ENCODE measurements at places on chromosomes 1 and 21. TPM values are rescaled to one million over a fixed set of nuclear protein-coding genes. Genes with fewer than 3 reads are reported as not detected.

DNA sequence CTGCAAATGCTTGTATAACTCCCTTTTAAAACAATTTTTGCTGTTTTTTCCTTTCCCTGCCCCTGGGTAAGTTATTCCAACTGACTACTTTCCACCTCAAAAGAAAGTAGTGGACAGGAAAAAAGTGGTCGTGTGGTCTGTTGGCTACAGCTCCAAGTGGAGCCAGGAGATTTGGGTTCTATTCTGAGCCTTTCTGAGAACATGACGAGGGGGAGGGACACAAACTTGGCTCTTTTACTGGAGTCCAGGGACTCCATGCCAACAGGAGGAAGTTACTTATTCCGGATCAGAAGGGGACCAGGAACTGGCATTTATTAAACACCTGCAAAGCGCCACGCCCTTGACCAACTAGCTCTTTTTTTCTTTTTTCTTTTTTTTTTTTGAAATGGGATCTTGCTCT, 79.0 kb upstream of the CAPZB start:
- no peaks in the 10 kb centered on the region for H3K36me3 ChIP-seq
- peaks cover 40% of the 10 kb centered on the region for H3K4me1 ChIP-seq
- H3K4me3 ChIP-seq = no peak overlapping the region
- H3K27ac ChIP-seq = no peak overlapping the region
- DNase-seq = no peak

- no peak overlapping the region for H3K27ac ChIP-seq
- peaks cover 24% of the 10 kb centered on the region for H3K4me1 ChIP-seq
- no peak for DNase-seq
- H3K4me3 ChIP-seq = no peak overlapping the region
- peaks cover 7% of the 10 kb centered on the region for H3K27me3 ChIP-seq
Observed at GRCh38 chr1:54227891-54228310, 27.9 kb downstream of the MRPL37 start.

DNA sequence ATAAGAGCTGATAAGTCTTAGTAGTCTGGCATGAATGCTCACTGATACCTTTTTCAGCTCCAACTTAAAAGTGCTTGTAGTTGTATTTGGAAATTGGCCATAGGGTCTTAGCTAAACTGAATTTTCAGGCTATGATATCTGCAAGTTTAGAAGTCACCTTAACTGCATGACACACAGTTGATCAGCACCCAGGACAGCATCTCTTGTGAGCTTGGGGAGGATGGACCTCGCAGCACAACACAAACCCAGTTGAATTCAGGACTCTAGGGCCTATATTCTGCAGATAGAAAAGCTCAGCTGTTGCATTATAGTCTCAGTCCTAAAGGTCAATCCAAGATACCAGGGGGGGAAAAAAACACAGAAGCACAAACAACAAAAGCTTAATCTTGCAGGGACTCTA, 394.3 kb downstream of the KCNH1 start:
- no peaks in the 10 kb centered on the region for H3K4me1 ChIP-seq
- DNase-seq = no peak
- H3K27ac ChIP-seq = no peak overlapping the region

GRCh38 chr1:88074661-88075060, 609.4 kb upstream of the PKN2 start:
- no peaks in the 10 kb centered on the region for H3K27me3 ChIP-seq
- no peak overlapping the region for H3K4me3 ChIP-seq
- no peaks in the 10 kb centered on the region for H3K4me1 ChIP-seq

The AMY1B gene
- total RNA-seq = not detected
